ENCODE measurements at places on chromosomes 11 and 22.

- no peak for DNase-seq
These were observed 1.0 kb downstream of the LMO1 start for GRCh38 chr11:8262552-8263108.

GRCh38 chr11:82899957-82900276 is 313 bp downstream of the PRCP start:
- no peak for DNase-seq

- no peak for DNase-seq
These were observed 101.4 kb upstream of the C11orf87 start for GRCh38 chr11:109320595-109320994.

DNA sequence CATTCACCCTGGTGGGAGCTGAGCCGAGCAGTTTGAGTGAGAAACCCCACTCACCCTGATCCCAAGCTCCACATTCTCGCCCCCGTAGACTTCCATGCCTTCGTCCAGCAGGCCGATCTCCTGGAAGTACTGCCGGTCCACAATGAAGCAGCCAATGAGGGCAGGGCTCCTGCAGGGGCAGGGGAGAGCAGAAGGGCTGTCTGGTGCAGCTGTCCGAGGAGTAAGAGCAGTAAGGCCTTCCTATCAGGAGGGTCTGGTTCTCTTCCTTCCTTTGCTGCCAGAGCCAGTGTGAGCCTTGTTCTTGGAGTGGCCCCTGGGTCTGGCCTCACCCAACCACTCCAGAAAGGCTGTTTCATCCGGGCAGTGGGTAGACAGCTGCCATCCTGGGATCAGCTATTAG is 19.4 kb upstream of the CSNK2A3 start:
- no peak for DNase-seq

GRCh38 chr22:35418088-35418487 is 18.1 kb downstream of the MCM5 start:
- no peak for DNase-seq

DNA sequence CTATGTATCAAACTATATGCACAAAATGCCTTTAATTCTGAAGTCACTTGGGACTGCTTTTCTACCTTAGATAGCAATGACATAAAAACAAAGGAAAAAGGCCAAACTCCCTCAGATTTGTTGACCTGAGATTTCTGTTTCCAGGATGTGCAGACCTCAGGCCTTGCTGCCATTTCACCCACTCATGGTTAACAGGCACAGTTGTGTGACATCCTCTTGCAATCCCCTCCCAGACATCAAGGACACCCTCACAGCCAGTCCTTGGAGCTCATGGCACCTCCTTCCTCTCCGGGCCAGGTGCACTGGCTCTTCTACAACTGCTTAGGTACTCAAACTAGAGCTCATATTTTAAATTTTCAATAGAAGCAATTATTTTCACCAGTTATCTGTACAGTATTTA is 37.3 kb downstream of the SERPIND1 start:
- no peak for DNase-seq

DNA sequence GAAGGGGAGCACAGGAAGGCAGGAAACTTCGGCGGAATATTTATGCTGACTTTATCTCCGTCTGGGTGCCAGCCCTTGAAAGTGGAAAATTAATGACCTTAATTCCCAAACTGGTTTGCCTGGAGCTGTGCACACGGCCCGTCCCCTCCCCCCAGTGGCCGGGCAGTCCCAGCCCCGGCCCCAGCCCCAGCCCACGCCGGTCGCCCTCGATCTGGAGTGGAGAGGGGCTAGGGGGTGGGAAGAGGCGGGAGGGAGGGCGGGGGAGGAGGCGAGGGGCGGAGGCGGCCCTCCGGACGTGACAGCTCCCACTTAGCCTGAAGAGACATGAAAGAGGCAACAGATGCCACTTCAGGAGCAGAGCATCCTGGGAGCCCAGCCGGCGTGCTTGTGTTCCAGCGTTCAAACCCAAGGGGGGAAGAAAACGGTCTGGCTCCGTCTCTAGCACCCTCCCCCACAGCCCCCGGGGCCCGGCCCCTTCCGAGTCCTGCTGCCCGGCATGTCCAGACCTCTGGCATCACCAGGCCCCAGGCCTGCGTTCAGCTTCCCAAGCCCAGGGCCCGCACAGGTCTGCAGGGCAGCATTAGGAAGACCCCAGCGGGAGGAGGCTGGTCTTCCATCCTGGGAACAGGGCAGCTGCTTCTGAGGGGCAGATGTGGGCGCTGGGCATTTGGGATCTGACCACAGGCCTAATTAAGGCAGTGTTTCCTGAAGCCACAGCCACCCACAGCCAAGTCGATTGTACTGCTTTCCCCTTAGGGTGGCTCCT is 20.0 kb upstream of the LMO1 start:
- DNase-seq, result no peak

GRCh38 chr11:72091292-72091691 is 10.6 kb downstream of the LRRC51 start:
- DNase-seq, result peak; percentile 95

GRCh38 chr22:42960531-42961399 is 54.2 kb downstream of the PACSIN2 start:
- DNase-seq, result no peak

DNA sequence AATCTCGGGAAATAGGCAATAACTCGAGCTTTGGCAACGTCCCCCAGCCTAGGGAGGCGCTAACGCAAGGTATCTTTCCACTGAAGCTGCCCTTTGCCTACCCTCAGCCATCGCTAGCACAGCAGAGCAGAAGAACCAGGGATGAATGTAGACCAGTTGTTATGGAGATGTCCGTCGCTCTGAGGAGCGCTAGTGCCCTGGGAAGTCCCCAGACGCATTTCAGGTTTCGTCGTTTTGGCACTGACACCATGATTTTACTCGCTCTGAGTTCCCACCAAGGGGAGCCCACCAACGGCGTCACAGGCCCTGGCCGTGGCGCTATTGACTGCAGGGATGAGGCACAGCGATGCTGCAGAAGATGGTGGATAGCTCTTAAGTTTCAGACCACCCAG is 22.7 kb upstream of the BDNF start:
- DNase-seq, result no peak

GRCh38 chr22:40534379-40535188 is 101.9 kb downstream of the MRTFA start:
- no peak for DNase-seq
